ENCODE measurements at places on chromosomes 6 and 20.

GRCh38 chr6:98094696-98095095 lies 739.7 kb upstream of the POU3F2 start:
- DNase-seq, result no peak

- DNase-seq, result no peak
Measured at GRCh38 chr20:49214571-49214970, 4.6 kb upstream of the DDX27 start.

GRCh38 chr6:8442150-8442549 lies 6.8 kb upstream of the SLC35B3 start:
- DNase-seq, result no peak

- no peak for DNase-seq
Measured at GRCh38 chr6:159722655-159723054, 4.7 kb upstream of the WTAP start.

GRCh38 chr6:120005292-120005976 lies 655.9 kb upstream of the MAN1A1 start:
- DNase-seq, result no peak

- no peak for DNase-seq
Measured at GRCh38 chr6:120129228-120129627, 779.7 kb upstream of the MAN1A1 start.

- DNase-seq, result no peak
Measured at GRCh38 chr6:160998766-160999165, 7.2 kb downstream of the MAP3K4 start.

- DNase-seq, result no peak
Measured at GRCh38 chr20:11195899-11196558, 522.2 kb upstream of the JAG1 start.

DNA sequence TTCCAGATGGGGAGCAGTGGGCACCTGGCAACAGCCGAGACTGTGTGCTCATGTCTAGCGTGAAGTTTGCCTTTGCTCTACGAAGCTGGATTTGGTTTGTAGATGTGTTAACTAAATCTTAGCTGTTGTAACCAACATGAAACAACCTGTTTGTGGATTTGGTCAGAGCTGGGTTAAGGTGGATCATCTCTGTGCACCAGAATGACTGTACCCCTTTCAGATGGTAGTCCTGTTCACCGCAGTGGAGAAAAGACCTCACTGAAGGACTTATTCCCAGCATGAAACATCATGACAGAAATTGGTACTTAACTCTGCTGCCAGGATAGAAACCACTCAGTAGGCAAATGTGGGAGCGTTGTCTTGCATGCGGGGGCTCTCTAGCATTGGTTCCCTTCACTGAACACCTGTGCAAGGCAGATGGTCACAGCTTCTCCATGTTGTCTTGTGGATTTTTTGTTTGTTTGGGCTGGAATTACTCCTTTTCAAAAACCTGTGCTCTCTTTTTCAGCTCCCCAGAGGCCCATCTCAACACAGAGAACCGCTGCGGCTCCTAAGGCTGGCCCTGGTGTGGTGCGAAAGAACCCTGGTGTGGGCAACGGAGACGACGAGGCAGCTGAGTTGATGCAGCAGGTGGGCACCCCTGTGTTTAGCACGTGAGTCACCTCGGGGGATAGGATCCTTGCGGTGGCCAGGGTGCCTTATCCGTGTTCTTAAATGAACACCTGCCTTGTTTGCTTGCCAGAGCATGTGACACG lies 19.3 kb upstream of the EFCAB8 start:
- DNase-seq, result no peak

- peak; percentile 72 for DNase-seq
Measured at GRCh38 chr6:144149894-144150709, at the start of gene STX11. TSS of gene STX11 (plus strand) at chr6:144150517. CDS start at chr6:144186628, 36,111 bp downstream.

- DNase-seq, result no peak
Measured at GRCh38 chr6:41722969-41723529, 12.4 kb downstream of the TFEB start.
